ENCODE measurements at places on chromosomes 12 and 14. TPM values are rescaled to one million over a fixed set of nuclear protein-coding genes. Genes with fewer than 3 reads are reported as not detected.

DNA sequence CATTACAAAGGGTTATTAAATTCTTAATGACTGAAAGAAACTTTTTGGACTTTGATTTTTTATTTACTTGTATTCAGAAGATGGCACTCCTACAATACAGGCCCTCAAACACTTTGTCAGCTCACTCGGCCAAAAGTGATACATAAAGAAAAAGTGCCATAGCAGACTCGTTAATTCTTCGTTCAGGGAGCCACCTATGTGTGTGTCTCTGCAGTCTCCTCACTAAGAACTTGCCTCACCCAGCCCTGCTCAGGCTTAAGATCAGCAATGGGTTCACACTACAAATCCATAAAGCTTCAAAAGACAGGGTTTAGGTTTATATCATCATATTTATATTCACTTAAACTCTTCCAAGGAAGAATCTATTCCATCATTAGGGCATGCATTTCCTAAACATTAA lies 11.5 kb downstream of the DCP1B start:
- H3K4me3 ChIP-seq, result no peak overlapping the region
- no peaks in the 10 kb centered on the region for H3K27me3 ChIP-seq
- H3K36me3 ChIP-seq, result peaks cover 52% of the 10 kb centered on the region
- H3K27ac ChIP-seq, result no peak overlapping the region
- DNase-seq, result no peak

- no peaks in the 10 kb centered on the region for H3K27me3 ChIP-seq
- H3K27ac ChIP-seq, result no peak overlapping the region
- no peak for DNase-seq
- peaks cover 6% of the 10 kb centered on the region for H3K36me3 ChIP-seq
- no peak overlapping the region for H3K4me3 ChIP-seq
These were observed 30.5 kb downstream of the CEP83 start for GRCh38 chr12:94429191-94429590.

DNA sequence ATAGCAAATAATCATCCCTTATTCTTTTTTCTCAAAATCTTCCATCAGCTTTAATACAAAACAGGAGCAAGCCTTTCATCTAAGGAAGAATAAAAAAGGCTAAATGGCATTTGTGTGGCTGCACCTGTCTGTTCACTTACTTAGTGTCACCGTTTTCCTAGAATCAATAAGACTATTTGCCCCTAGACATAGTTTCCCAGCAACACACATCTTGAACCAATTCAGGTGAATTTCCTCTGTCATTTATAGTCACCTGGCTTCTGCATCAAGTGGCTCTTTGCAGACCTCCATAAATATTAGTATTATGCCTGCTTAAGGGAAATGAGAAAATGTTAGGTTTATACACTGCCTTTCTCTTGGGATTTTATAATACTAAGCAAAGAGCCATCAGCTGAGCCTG lies 17.4 kb upstream of the GCH1 start:
- no peak for DNase-seq
- H3K36me3 ChIP-seq, result no peaks in the 10 kb centered on the region
- no peak overlapping the region for H3K4me3 ChIP-seq

DNA sequence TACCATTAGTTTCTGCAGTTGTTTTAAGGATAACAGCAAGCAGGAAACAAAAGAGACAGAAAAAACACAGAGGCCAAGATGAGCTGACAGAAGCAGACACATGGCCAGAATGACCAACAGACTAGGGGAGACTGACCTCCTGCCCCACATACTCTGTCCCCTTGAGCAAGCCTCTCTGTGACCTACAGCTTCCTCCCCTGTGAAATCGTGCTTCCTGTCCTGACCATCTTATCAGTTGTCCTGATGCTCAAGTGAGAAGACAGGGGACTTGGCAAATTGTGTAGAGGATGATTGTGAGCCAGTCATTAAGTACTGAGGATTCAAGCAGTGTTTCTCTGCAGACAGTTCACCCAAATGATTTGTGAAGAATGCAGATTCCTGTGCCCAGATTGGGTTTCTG lies 229.0 kb downstream of the SLC41A2 start:
- H3K4me1 ChIP-seq, result peaks cover 19% of the 10 kb centered on the region
- H3K27me3 ChIP-seq, result no peaks in the 10 kb centered on the region
- no peak for DNase-seq
- H3K27ac ChIP-seq, result no peak overlapping the region
- H3K4me3 ChIP-seq, result no peak overlapping the region

DNA sequence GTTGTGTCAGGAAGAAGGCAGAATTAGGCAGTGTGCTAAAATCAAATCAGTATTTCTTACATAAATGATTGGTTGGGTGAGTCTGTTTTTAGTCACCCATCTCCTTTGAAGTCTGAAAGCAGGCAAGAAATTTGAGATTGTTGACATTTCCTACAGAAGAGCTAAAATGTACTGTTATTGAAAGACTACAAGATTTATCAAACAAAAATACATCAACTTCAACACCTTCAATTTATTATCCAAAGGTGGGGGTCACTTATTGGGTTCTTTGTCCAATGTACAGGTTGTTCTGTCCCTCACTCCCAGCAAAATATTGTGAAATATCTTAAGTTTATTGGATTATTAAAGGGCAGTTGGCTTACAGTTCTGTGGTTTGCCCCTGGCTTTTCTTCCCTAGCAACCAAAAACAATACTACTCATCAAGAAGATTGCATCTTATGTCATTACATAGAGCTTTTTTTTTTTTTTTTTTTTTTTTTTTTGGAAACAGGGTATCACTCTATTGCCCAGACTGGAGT lies 20.6 kb upstream of the PKP2 start:
- H3K27me3 ChIP-seq, result no peaks in the 10 kb centered on the region
- peak overlapping the region; percentile 8 for H3K27ac ChIP-seq
- no peak for DNase-seq
- peaks cover 49% of the 10 kb centered on the region for H3K4me1 ChIP-seq

GRCh38 chr14:105534586-105534985 lies 8.2 kb downstream of the TMEM121 start:
- no peak for DNase-seq
- H3K4me1 ChIP-seq, result no peaks in the 10 kb centered on the region
- no peaks in the 10 kb centered on the region for H3K36me3 ChIP-seq
- no peak overlapping the region for H3K4me3 ChIP-seq

DNA sequence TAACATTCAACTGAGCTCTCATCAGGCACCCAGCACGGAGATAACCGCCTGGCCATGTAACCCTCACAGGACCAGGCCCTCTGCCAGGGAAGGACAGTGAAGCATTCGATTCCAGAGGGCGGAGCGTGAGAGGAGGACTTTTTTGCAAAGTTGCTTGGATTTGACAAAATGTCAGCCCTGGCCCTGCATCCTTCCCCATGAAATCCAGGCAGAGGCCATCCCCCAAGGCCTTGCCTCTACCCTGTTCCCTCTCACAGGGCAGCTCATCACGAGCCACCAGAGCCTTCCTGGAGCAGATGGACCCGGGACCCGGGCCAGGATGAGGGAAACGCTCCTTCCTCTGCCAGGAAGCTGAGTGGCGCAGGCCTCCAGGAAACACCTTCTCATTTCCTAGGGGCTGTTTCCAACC lies 17.0 kb downstream of the CAMKK2 start:
- H3K27ac ChIP-seq, result no peak overlapping the region
- no peak overlapping the region for H3K4me3 ChIP-seq
- H3K4me1 ChIP-seq, result peaks cover 6% of the 10 kb centered on the region
- peaks cover 3% of the 10 kb centered on the region for H3K36me3 ChIP-seq

- H3K4me1 ChIP-seq, result peaks cover 26% of the 10 kb centered on the region
- no peaks in the 10 kb centered on the region for H3K27me3 ChIP-seq
- H3K27ac ChIP-seq, result no peak overlapping the region
- H3K36me3 ChIP-seq, result peaks cover 1% of the 10 kb centered on the region
- H3K4me3 ChIP-seq, result no peak overlapping the region
These were observed 165.4 kb downstream of the GCH1 start for GRCh38 chr14:54737132-54737711.

DNA sequence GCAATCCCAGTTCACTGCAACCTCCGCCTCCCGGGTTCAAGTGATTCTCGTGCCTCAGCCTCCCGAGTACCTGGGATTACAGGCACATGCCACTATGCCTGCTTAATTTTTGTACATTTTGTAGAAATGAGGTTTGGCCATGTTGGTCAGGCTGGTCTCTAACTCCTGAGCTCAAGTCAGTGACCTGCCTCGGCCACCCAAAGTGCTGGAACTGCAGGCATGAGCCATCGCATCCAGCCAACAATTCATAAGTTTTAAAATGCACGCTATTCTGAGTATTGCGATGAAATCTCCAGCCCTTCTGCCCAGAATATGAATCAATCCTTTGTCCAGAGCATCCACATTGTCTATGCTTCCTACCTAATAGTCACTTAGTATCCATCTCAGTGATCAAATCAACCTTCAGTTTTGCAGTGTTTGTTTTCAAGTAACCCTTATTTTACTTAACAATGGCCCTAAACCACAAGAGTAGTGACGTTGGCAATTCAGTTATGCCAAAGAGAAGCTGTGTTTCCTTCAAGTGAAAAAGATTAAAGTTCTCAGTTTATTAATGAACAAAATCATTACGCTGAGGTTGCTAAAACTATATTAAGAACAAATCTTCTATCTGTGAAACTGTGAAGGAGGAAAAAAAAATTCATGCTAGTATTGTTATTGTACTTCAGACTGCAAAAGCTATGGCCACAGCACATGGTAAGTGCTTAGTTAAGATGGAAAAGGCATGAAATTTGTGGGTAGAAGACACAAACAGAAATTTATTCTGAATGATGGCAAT lies 11.0 kb downstream of the GCH1 start:
- peaks cover 8% of the 10 kb centered on the region for H3K27me3 ChIP-seq
- H3K4me3 ChIP-seq, result no peak overlapping the region
- H3K27ac ChIP-seq, result no peak overlapping the region
- no peaks in the 10 kb centered on the region for H3K36me3 ChIP-seq

Gene CYP27B1
- 1.7 TPM for total RNA-seq

Gene C12orf54
- not detected for total RNA-seq
